ENCODE measurements at places on chromosomes 6 and 20.
A peak's percentile ranks its signal among the peaks of the same experiment; 100 is the strongest.

GRCh38 chr6:26056583-26057350 lies 30.5 kb upstream of the HFE start:
- no peak for DNase-seq

DNA sequence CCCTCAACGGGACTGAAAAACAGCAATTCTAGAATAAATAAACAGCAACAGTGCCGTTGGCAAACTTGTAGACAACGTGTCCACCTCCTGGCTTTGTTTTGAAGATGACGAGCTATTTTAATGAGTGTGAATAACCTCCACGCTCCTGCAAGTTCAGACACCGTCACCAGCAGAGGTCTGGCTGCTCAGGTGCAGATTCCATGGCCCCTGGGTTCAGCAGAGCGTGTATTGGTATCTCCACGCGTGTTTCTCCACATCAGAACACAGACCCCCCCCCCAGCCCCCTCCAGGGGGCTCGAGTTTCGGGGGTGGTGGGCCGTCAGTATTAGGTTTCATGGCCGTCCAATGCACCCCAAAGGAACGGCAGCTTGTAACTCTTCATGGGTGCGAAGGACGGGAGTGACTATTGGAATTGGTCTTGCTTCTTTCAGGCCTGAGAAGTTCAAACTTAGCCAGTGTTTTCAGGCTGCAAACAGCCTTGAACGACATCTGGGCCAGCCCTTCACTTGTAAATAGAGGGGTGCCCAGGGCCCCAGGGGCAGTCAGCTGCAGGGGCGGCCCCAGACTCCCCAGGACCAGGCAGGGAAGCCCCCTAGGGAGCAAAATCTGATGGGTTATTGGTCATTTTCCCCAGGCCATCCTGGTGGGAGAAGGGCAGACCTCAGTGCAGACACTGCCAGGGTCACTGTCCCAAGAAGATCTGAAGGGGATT lies 308.6 kb downstream of the TAF4 start:
- DNase-seq = no peak

DNA sequence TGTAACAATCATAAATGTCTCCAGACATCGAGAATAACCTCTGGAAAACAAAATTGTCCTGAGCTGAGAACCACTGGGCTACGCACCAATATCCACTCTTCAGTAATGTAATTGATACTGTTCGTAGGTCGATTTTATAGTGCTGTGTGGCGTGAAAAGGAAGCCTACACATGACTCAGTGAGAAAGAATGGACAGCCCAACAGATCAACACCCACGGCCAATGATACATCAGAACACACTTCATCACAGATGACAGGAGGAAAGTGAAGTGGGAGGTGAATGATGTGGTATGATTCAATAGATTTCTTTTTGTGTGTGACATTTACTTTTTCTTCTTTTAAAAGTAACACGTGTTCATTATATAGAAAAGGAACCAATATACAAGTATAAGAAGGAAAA lies 93.5 kb downstream of the RPS12 start:
- no peak for DNase-seq

GRCh38 chr6:106799031-106799894 lies 169.9 kb downstream of the QRSL1 start:
- no peak for DNase-seq

GRCh38 chr20:37342231-37343177 lies 3.4 kb upstream of the SRC start:
- DNase-seq = no peak

GRCh38 chr6:133953634-133954415 lies 801 bp downstream of the TBPL1 start:
- DNase-seq = peak; percentile 79

- DNase-seq = no peak
These were observed 2.8 kb upstream of the LIME1 start for GRCh38 chr20:63733579-63734081.

DNA sequence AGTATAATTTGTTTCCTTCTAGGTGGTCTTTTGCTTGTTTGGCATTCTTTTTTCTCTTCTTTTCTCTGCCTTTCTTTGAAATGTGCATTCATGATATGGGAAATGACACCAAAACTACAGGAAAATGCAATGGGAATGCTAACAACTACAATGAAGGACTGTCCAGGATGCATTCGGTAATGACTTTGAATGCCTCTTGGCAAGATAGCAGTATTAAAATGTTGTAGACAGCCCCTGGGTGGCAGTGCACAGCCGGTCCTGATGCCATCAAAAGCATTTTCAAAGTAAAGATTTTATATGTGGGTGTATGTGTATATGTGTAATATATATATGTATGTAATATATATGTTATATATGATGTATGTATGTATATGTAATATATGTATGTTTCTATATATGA lies 218.8 kb upstream of the MMS22L start:
- no peak for DNase-seq

DNA sequence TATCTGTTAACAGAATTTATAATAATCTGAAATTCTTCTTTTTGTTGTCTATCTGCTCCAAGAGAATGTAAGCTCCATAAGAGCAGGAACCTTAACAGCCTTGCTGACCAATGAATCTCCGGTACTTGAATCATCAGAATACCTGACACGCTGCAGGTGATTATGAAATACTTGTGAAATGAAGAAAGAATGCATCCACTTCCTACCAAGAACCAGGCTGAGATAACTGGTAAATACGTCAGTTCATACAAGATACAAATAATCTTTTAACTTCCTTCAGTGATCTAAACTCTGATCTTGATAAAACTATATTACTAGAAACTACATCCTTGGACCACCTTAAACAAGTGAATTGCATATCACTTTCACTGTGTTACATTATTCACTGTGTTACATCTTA lies 116.2 kb downstream of the MAP3K5 start:
- DNase-seq = no peak

DNA sequence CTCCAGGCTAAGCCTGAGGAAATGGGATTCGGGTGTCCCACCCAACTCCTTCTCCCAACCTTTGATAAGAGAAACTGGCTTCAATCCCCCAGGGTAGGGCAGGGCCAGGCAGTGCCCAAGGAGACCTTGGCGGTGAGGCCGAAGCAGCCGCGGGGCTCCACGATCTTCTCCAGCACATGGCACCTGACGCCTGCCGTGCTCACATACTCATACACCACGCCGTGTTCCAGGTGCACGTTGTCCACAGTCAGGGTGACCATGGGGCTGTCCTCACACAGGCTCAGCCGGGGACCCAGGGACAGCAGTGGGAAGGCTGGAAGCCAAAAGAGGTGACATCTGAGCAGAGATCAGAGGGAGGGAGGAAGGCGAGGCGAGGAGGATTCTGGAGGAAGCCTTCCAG lies 176.5 kb downstream of the PREX1 start:
- no peak for DNase-seq

GRCh38 chr20:6802227-6802626 lies 34.7 kb downstream of the BMP2 start:
- no peak for DNase-seq

DNA sequence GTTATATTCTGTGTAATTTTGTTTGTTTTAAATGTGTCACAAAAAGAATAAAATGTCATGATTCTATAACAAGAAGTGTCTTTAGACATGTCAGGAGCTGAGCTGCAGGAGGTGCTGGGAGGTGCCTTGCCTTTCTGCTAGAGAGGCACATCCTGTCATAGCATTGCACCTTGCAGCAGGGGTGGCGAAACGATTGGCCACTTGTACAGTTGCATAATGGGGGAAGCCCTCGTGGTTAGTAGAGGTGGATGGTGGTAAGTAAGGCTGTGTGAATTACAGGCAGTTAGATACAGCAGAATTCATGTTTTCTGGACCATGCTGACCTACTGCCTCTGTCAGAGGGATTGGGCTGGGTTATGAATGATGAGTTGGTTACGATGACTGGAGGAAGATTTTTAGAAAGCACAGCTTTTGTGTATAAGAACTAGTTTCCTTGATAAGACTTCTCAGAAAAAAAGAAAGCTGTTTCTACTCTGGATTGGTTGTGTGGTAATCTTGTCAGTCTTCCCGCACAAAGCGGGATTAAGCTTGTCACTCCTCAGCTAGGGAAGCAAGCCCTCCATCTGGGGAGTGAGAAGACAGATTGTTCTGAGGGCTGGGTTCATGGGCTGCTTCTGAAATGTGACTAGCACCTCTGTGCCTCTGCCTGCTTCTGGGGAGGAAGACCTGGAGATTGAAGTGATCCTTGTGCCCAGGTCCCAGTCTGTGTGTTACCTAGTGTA lies 74.9 kb downstream of the FOXO3 start:
- no peak for DNase-seq

GRCh38 chr20:49619113-49620048 lies 51.4 kb upstream of the PTGIS start:
- DNase-seq = no peak

GRCh38 chr6:80333342-80333741 lies 226.9 kb downstream of the BCKDHB start:
- no peak for DNase-seq

GRCh38 chr6:86122086-86122485 lies 479.4 kb upstream of the SYNCRIP start:
- no peak for DNase-seq

DNA sequence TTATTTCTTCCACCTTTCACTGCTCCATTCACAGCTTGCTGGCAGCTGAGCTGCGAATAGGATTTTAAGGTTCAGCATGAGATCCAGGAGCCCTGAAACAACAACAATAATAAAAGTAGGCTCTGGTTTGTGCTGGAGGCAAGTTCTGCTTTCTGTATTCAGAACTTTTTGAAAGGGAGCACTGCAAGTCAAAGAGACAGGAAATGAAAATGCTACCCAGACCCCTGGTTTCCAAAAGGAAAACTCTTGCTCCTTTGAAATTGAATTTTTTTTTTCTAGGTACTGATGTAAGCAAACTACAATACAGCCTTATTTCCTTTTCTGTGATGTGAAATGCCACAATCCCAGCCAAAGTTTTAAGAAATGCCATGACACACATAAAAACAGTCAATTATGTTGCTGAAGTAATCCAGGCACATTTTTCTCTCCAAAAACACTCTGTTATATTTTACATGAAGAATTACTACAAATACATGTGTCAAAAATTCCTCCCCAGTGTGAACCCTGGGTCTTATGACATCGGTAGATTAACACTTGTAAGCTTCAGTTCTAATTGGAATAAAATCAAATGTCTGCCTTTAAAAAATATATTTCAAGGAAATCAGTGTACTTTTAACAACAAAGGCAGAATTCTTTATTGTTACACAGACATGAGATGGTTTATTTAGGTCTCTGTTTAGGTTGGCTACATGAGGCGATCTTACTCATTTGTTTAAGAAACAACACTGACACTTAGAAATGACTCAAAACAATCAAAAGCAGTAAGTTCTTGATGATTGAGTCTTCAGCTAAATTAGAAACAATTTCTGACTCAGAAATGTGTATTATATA lies 656.7 kb downstream of the EPHA7 start:
- DNase-seq = no peak

- no peak for DNase-seq
These were observed 2.7 kb downstream of the FOXC1 start for GRCh38 chr6:1612299-1612973.

Measured in spinal cord (tissue), 10 donors.